ENCODE measurements at places on chromosomes 2 and 18.

DNA sequence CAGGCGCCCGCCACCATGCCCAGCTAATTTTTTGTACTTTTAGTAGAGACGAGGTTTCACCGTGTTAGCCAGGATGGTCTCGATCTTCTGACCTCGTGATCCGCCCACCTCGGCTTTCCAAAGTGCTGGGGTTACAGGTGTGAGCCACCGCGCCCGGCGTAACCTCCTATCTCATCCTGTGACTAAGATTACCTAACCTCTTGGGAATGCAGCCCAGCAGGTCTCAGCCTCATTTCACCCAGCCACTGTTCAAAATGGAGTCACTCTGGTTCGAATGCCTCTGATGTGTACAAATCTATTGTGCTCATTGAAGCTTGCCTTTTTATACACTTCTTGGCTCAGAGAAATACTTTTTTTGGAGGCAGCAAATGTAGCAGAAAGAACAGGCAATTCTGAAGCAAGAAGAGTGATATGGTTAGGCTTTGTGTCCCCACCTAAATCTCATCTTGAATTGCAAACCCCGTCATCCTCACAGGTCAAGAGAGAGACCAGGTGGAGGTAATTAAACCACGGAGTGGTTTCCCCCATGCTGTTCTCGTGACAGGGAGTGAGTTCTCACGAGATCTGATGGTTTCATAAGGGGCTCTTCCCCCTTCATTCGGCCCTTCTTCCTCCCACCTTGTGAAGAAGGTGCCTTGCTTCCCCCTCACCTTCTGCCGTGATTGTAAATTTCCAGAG, 60.6 kb downstream of the SLC4A3 start:
- H3K4me1 ChIP-seq: peaks cover 7% of the 10 kb centered on the region
- no peak overlapping the region for H3K4me3 ChIP-seq
- peaks cover 18% of the 10 kb centered on the region for H3K27me3 ChIP-seq
- H3K27ac ChIP-seq: no peak overlapping the region
- no peaks in the 10 kb centered on the region for H3K36me3 ChIP-seq

DNA sequence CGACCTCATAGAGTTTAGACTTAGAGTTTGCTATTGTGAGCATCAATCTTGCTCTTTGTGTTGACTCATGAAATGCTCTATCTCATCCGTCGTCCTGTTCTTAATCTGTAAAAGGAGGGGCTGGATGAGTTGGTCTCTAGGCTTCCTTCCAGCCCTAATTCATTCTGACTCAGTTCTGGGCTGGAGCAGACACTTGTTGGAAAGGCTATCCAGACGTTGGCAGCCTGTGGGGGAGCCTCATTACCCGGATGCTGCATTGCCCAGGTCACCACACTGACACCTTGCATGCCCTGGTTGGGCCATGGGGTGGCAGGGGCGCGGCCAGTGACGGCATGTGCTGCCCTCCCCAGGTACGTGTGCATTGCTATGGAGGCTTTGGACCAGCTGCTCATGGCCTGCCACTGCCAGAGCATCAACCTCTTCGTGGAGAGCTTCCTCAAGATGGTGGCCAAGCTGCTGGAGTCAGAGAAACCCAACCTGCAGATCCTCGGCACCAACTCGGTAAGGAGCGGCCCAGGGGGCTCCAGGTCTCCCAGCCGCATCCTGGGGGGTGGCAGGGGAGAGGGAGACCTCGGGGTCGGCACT, 61.5 kb downstream of the EFR3B start:
- H3K4me3 ChIP-seq: no peak overlapping the region
- H3K27ac ChIP-seq: no peak overlapping the region
- no peaks in the 10 kb centered on the region for H3K4me1 ChIP-seq
- no peaks in the 10 kb centered on the region for H3K36me3 ChIP-seq

DNA sequence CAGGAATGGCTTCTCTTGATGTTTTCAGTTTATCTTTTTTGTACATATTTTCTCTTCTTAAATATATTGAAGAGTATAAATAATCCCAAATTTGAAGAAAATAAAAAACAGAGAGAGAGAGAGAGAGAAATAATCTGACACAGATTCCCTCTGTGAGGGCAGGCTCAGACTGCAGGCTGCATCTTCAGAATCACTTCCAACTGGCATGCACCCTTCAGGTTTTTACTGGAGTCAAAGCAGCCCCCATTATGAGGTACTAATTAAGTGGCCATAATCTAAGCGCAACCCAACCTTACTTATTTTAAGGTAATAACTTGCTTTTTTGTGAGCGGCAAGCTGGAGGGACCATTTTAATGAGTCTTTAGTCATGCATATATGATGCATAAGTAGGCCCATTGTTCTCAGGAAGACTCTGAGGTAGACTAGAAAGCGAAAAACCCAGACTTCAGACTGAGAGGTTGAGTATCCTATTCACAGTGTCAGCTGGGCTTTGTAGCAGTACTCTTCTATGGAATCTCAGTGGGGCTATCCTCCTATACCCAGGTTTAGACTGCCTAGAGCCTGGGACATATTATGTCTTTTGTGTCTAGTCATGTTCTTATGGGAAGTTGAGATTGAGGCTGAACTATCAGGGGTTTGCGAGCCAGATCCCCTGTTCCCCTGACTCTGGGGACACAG, 167.4 kb downstream of the SP3 start:
- H3K4me1 ChIP-seq: no peaks in the 10 kb centered on the region
- DNase-seq: no peak

- H3K27me3 ChIP-seq: peaks cover 3% of the 10 kb centered on the region
- no peak overlapping the region for H3K27ac ChIP-seq
- no peak for DNase-seq
- no peaks in the 10 kb centered on the region for H3K36me3 ChIP-seq
Observed at GRCh38 chr2:98050070-98050469, 36.9 kb upstream of the VWA3B start.

Measured in activated T-helper 2 cell treated with anti-CD3 and anti-CD28 coated beads, Interferon-gamma antibody, Interleukin-2, Interleukin-4, amounts not matched to agents 10 μg/mL and 5 μg/mL and 100 μg/mL, durations not matched to agents 14 hours and 24 hours and 36 hours (primary cell).